ENCODE measurements at places on chromosomes 3 and 15.

- DNase-seq = no peak
These were observed 29.6 kb downstream of the PRKCD start for GRCh38 chr3:53190659-53191058.

- DNase-seq = no peak
These were observed 177.8 kb downstream of the KLF13 start for GRCh38 chr15:31504462-31504839.

- no peak for DNase-seq
These were observed 1010.6 kb downstream of the ROBO2 start for GRCh38 chr3:78050276-78051065.

DNA sequence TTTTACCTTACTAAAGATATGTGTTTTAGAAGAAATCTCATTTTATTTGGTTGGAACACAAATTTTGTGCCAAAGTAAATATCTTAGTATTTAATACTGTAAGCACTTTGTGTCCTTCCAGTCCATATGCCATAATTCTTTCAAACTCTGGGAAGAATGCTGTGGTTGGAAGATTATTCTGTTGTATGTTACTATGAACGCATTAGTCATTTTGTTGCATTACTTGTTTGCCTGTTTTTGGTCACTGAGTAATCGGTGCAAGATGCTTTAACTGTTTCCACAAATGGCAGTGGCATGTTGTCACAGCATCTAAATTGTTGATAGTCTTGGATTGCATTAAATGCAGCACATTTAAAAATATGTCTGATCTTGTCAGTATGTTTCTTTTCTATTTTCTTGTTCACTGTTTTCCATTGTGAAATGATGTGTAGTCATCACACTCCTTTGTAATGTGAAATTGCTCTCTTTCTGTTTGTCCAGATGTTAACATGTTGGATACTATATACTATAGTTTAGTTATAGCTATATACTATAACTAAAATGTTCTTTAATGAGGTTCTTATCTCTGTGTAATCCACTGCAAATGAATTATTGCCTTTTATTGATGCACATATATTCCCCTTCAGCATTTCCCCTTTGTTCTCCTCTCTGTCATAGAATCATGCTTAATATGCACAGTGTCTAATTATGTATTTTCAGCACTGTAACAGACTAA, 89.9 kb upstream of the FLNB start:
- DNase-seq = no peak

DNA sequence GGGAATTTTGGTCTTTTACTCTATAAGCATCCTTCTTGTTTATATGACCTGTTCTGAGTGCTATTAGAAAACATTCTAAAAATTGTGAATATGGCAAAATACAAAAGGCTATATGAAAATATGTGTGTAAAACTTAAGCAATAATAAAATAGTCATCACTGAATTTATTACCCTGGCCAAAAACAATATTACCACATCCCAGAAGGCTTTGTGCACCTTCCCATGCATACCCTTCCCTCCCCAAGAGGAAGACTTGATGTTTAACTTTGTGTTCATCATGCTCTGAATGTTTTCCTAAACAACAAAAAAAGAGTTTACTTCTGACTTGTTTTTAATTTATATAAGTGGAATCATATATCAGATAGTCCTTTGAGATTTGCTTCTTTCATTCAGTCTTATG, 155.1 kb upstream of the TNIK start:
- DNase-seq = no peak

DNA sequence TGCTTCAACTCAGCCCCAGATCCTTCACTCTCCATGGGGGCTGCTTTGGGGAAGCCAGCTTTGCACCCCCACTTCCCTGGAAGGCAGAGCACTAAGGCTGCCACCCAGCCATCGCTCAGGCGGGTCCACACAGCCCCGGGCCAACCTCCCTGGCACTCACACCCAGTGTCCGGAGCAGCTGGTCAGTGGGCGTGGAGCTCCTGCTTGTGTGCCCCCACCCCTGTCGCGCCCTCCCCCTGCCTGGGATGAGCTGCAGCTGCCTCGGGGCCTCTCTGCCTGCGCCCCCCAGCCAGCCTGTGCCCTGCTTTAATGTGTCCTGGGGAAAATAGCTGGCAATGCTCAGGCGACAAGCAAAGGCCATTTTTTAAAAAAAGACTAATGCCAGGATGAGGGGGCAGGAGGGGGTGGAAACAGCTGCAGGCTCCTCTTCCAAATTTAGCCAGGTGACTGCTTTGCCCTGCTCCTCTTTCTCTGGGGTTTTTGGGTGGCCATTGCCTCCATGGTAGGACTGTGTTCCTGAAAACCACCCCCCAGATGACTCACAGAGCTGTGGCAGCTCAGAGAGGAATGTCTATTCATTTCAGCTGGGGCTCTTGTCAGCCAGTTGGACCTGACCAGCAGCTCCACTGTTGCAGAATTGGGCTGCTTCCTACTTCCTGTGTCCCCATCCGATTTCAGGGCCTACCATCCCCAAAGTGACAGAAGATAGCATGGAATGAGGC, 65.0 kb downstream of the CEMIP start:
- peak; percentile 53 for DNase-seq

- no peak for DNase-seq
These were observed 6.9 kb upstream of the PLSCR2 start for GRCh38 chr3:146476094-146476740.

GRCh38 chr3:108605491-108605890, 16.0 kb downstream of the DZIP3 start:
- no peak for DNase-seq

- DNase-seq = no peak
These were observed 205.9 kb downstream of the RPLP1 start for GRCh38 chr15:69658411-69658945.

GRCh38 chr3:107294117-107294516, 83.1 kb upstream of the CCDC54 start:
- DNase-seq = no peak

DNA sequence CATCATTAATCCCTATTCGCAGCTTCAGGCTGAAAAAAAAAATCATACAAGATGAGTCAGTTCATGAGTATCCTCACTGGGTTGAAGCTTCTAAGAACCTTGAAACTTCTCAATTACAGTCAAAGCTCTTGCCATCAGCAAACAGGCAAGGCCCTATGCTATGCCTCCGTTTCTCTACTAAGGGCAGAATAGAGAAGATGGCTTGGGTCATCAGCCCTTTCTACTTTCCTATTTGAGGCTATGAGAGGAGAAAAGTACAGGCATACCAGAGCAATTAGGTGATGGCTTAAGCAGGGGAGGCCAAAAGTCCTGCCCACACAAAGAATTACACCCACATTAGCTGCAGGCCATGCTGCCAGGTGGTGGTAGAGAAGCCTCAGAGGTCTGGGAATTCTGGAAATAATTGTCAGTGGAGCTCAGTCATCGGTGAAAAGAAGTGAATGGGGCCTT, 89.0 kb downstream of the MRPL46 start:
- DNase-seq = no peak

DNA sequence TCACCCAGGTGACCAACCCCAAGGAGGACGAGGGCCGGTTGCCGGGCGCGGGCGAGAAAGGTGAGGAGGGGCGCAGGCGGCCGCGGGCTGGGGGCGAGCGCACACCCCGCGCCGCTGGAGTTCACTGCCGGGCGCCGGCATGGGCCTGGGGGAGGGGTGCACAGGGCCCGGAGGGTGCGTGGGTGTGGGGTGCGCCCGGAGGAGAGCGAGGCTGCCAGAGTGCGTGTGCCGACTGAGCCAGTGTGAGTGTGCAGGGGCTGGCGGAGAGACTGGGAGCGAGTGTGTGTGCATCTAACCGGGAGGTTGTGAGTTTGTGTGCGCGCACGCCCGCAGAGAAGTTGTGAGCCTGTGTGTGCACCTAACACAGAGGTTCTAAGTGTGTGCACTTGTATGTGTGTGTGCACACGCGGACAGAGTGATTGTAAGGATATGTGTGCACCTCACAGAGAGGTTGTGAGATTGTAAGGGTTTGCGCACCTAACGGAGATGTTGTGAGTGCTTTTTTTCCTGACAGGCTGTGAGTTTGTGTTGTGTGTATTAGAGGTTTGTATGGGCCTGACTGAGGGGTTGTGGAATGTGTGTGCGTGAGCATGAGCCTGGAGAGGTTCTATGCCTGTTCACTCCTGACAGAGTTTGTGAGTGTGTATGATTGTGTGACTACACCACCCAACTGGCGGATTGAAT, 681 bp downstream of the CTDSPL start:
- peak; percentile 74 for DNase-seq

- peak; percentile 87 for DNase-seq
These were observed 28.3 kb downstream of the LRIG1 start for GRCh38 chr3:66472313-66473134.

DNA sequence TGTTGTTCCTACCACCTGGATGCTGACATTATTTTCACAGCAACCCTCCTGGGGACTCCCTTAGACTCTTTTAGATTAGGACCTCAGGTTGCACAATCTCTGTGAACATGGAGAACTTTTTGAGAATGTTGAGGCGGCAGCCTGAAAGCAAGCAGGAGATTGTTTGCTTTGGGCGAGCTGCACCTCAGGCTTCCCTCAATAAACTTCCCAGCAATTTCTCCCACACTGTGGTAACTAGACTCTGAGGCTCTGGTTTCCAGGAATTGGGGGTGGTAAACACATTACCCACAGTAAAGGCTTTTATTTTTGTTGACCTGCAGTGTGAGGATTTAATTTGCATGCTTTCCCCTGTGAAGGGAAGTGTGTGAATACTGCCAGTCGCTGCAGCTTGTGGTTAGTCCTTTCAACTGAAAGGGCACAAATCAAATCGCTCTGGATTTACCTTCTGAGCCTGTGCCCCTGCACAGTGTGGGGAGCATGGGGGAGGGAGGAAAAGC, 35.2 kb upstream of the SIAH2 start:
- peak; percentile 95 for DNase-seq

- no peak for DNase-seq
These were observed 7.5 kb downstream of the BMF start for GRCh38 chr15:40100947-40101905.

DNA sequence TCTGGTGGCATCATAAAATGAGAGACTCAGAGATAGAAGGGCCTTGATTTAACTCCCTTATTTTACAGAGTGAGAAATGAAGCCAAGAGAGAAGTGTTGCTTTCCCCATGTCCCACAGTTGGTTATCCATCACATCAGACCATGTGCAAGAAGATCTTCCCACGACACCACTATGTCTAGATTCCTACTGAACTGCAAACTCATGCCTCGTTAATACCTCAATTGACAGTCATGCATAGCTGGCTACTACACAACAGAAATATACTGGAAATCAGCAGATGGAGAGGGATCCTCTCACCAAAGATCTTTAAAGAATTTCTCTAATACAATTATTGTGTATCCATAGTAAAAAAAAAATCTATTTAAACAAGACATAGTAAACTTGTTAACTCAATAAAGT, 33.3 kb downstream of the PEAK1 start:
- no peak for DNase-seq

GRCh38 chr15:71743861-71744382, 66.4 kb upstream of the NR2E3 start:
- peak; percentile 48 for DNase-seq

DNA sequence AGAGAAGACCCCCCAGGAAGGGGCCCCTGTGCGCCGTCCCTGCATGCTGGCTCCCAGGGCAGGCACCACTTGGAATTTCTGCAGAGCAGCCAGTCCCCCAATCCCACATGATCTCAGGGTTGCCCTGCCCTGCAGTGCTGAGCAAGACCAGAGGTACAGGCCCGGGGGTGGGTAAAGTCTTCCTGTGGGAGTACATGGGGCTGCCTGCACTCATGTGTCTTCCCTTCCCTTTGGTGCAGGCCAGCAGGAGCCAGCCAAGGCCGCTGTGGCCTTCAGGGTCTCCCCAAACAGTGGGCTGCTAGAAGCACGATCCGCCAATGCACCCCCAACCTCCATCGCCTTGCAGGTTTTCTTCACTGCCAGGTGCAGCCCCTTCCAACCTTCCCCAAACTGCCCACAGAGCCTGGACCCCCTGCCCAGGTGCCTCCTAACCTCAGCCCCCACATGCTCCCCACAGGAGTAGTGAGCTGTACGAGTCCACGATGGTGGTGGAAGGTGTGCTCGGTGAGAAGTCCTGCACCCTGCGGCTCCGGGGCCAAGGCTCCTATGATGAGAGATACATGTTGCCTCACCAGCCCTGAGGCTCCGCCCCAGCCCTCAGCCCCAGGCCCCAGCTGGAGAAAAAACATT, 15.0 kb downstream of the ACAA1 start:
- DNase-seq = no peak

- no peak for DNase-seq
These were observed 130.2 kb upstream of the CFAP20DC start for GRCh38 chr3:59180006-59180405.

DNA sequence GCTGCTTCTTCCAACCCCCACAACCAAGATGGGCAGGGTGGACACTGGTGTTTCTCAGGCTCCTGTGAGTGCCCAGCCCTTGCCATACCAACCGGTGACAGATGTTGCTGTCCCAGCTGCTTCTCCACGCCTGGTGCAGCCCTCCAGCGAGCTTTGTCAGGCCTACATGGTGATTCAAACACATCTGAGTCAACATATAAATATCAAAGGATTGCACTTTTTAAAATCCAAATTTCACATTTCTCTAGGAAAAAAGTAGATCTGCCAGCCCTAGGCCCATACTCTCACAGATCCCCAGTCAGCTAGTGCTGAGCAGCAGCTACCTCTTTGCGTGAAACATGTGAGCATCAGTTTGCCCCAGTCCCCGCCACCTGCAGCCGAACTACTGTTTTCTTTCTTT, 52.7 kb downstream of the RPN1 start:
- DNase-seq = no peak

DNA sequence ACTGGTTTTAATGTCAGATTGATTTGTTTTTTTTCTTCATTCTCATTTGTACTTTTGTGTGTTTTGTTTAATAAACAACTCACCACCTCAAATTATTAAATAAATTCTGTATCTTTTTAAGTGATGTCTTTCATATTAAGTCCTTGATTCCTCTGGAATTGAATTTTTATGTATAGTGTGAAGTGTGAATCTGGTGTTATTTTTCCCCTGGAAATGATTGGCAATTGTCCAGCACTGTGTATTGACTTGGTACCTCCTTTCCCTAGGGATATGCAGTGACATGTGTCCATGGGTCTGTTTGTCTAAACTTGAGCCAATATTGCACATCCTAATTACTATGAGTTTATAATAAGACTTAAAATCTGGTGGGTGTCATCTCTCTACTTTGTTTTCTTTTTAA, 2.1 kb downstream of the RNU5B-1 start:
- no peak for DNase-seq

DNA sequence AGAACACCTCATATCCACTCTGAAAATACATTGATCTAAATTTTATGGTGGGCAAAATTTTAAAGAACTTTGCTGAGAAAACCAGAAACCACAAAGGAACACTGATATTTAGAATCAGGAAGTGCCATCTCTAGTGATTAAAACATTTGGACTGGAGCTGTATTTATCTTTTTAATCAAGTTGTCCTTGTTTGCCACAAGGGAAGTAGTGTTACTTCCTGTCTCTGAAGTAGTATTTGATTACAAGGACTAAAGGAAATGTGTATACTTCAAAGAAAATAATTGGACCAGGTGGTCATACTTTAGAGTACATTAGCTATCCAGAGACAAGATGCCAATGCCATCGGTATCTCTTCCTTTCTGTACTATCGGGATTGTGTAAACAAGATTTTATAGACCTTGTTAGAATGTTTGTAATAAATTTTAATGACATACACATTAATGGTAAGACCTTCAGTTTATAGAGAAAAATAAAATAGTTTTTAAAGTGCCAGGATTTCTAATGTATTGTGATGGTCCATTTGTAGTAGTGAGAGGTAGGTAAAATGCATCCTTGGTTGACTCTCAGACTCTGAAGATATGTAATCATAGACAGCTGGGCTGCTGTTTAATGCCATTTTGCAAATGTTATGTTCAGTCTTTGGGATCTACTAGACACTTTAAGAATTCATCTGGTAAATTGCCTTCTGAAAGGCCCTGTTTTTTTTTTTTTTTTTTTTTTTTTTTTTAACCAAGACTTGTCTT, 131.9 kb downstream of the B3GALNT1 start:
- DNase-seq = peak; percentile 50

Measured in SW480 (cell line).